ENCODE measurements at places on chromosomes 6 and 20.

DNA sequence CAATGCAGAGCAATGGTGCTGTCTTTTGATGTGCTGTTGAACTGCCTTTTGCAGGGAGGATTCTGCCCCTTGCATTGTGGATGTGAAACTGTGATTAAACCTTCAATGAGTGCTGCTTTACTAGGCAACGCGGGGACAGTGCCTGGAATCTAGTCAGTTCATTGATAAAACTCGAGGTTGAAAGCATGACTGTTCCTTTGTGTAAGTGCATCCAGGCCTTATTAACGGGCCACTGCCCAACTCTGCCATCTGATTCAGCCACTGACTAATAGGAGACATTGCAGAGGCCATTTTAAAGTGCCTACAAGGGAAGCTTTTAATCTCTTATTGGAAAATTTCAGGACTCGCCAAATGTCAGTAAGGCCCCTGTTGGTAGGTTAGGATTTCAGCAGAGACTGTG lies 49.3 kb downstream of the SLC35F1 start:
- no peak for DNase-seq

- DNase-seq: no peak
Measured at GRCh38 chr20:34200023-34200422, 41.2 kb upstream of the ASIP start.

- no peak for DNase-seq
Measured at GRCh38 chr6:13131935-13132661, 196.2 kb downstream of the TBC1D7 start.

DNA sequence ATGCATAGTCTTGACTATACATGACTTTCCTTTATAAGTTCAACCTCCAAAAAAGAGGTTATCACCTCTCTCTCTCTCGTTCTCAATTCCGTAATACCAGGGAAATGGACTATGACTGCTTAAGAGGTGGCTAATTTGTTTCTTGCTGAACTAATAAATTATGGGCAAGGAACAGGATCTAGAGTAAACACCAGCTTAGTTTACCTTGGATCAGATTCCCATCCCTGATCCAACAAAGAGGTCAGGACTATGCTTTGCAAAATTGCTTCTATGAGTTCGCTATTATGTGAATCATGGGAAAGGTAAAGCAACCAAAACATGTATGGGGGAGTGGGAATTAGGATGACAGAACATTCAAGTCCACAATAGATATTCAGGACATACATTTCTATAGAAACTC lies 630.7 kb downstream of the HACE1 start:
- DNase-seq: no peak

DNA sequence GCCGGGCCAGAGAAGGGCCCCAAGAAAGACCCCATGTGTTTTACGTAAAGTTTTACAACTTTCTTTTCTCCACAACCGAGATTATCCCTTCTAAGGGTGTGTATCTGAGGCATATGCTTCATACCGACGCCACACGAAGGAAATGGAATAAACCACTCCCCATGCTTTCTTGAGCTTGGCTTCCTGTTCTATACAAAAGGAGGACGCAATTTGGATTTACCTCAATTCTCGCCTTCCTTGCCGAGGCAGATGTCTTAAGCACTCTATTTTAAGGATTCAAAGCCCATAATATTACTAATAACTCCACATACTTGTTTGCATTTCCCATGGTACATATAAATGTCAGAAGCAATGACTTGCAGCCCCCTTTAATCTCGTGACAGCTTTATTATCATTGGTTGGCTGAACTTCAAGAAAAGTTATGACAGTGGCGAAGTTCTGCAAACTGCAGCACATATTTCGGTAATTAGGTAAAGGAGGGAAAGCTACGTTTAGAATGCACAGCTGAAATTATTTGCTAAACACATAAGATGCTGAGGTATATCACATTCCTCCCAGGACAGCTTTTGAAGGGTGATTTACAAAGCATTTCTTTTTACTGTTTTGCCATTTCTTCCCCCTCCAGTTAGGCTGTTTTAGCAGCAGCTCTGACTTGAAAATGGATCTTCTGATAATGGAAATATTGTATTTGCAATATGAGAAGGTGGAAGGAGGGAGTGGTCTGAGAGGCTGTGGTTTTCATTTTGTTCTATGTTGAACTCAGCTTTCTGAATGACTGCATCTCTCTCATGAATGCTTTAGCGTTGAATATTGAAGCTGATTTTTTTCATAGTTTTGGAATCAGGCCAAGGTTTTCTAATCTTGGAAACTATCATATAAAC lies 330.5 kb downstream of the EPHA7 start:
- DNase-seq: peak; percentile 37

GRCh38 chr20:1323256-1323655 lies 5.7 kb downstream of the SDCBP2 start:
- DNase-seq: no peak

DNA sequence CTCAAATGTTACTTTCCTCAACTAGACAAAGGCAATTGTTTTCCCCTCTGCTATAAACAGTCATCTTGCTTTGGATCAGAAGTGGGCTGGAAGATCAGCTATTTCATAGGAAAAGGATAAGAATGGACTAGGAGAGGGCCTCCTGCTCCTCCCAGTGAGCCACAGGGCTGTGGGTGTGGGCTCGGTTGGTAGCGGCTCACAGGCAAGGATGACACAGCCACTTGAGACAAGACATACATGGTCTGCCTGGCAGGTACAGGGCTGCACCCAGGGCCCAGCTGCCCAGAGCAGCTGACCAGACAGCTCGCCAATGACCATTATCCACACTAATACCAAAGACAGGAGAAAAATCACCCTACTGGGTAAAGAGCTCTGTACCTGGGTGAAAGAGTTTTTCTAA lies 9.0 kb upstream of the SLA2 start:
- peak; percentile 22 for DNase-seq

DNA sequence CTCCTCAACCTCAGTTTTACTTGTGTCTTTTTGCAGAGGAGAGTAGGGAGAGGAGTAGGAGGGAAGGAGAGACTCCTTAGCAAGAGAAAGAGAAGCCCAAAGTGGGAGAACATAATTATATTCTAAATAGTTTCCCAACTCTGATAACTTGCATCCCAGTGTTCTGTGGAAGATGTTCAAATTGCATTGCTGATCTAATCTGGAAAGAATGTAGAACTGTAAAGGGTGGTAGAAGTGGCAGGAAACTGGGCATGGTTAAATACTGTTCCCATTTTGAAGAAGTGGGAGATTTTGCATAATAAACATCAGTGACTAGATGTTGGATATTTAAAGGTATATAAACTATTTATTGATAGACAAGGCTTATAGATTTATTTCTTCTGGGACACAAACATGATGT lies 42.6 kb upstream of the HMGN3 start:
- no peak for DNase-seq

DNA sequence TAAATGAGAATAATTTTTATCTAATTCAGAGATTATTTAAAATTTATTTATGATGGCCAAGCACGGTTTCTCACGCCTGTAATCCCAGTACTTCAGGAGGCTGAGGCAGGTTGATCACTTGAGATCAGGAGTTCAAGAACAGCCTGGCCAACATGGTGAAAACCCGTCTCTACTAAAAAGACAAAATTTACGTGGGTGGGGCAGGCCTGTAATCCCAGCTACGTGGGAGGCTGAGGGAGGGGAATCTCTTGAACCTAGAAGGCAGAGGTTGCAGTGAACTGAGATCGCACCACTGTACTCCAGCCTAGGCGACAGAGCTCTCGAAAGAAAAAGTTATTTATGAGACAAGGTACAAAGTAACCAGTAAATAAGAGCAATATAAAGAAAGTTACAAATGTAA lies 59.5 kb upstream of the AGPAT4 start:
- no peak for DNase-seq

GRCh38 chr6:127635091-127635490 lies 58.1 kb downstream of the C6orf58 start:
- DNase-seq: no peak

DNA sequence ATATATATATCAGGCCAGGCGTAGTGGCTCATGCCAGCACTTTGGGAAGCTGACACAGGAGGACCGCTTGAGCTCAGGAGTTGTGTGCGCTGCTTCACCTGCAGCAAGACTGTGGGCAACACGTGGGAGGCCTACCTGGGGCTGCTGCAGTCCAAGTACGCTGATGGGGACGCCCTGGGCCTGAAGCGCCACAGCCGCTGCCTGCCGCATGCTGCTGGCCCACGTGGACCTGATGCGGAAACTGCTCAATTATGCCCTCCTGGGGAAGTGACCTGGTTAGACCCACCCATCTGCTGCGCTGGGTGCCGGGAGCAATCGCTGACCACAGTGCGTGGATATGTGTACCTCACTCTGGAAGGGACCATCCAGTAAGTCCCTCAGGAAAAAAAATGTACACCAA lies 1.8 kb upstream of the PSORS1C2 start:
- DNase-seq: no peak

- DNase-seq: no peak
Measured at GRCh38 chr6:86511962-86512361, 425.4 kb upstream of the HTR1E start.
